ENCODE measurements at places on chromosomes 2 and 18.

DNA sequence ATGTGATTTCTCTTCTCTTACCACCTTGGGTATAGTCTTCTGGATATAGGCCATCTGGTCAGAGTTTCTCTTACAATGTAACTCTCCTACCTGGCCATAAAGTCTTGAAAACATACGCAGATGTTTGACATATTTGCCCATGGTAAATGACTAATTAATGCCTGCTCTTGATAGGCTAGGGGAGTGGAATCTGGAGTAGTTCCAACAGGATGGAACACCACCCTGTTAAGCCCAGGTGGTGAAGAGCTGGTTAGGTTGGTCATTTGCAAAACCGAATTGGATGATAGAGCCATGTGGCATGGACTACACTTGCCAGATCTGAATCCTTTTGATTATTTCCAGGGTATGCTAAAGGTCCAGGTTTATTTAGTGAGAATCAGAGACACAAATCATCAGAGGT is 36.5 kb downstream of the HADHB start:
- no peak for DNase-seq

DNA sequence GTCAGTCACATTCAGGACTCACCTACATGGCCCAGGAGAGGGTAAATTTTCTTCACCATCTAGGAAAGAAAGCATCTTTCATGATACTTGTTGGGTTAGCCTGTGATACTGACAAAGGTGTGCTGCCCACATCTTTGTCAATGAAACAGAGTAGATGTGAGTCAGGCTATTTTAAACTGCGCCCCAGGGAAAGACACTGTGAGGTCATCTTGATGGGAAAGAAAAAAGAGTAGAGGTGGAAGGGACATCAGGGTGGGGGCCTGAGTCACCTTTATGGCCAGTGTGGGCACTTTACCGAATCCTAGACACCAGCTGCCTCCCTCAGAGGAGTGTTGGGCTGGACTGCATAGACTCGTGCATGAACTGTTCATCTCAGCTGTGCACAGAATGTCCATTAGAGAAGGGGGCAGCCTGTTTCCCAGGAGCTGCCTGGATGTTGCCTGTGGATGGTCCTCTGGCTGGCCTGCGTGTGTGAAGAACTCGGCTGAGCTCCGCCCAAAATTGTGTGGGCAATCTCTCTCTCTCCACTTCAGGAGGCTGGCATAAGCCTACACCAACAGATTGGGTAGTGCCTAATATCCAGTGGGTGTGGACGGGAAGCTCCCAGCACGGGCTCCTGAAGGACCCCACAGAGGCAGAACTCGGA is 278.7 kb upstream of the PXDN start:
- no peak for DNase-seq

GRCh38 chr2:132978840-132979239 is 308.8 kb upstream of the LYPD1 start:
- no peak for DNase-seq

DNA sequence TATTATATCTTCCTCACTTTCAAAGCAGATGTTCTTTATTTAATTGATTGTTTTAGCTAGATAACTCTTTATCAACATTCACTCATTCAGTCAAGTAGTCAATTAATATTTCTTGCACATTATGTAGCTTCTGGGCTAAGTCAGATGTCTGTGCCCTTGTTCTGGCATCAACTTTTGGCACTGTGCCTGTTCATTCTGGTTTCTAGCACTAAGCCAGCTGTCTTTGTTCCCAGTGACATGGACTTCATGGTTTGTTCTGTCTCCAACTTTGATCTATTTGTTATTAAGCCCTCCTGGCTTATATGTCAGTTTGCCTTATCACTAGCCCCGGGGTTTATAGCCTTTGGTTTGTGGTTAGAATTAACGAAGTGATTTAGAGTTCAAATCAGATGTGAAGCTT is 247.9 kb upstream of the SYT4 start:
- peak; percentile 73 for DNase-seq

DNA sequence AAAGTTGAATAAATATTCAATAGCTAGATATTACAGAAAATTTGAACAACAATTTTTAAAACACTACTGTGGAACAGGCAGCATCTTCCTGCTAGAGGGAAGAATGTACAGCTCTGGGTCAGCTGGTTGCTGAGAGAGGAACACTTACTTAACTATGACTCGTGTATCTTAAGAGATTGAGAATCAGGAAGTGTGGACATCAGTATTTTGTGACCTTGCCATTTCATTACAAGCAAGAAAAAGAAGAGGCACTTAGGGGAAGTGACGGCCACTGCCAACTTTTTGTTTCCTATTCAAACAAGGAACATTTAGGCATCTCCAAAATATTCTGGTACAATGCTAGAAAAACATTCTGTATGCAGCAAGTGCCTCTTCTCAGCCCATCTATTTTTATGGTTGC is 45.9 kb downstream of the ITPRID2 start:
- DNase-seq: no peak

DNA sequence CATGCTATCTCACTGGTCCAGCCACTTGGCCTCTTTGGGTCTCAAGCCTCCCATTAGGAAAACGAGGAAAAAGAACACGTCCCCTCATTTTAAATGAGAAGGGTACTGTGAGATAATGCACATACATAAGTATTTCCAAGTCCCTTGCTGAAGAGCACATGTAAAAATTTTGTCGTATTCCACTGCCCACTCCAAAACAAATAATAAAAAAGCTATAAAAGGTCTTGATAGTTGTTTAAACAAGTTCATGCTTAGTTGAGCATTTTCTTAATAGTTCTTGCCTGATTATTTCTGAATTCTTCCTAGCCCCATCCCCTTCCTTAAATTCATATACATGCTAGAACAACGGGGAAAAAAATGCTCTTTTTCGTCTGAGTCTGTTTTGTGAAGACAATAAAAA is 110.2 kb upstream of the RNU4ATAC start:
- no peak for DNase-seq

- DNase-seq: no peak
These were observed 1.8 kb downstream of the GNLY start for GRCh38 chr2:85695691-85696668.

GRCh38 chr2:120546048-120546864 is 189.4 kb upstream of the GLI2 start:
- no peak for DNase-seq

DNA sequence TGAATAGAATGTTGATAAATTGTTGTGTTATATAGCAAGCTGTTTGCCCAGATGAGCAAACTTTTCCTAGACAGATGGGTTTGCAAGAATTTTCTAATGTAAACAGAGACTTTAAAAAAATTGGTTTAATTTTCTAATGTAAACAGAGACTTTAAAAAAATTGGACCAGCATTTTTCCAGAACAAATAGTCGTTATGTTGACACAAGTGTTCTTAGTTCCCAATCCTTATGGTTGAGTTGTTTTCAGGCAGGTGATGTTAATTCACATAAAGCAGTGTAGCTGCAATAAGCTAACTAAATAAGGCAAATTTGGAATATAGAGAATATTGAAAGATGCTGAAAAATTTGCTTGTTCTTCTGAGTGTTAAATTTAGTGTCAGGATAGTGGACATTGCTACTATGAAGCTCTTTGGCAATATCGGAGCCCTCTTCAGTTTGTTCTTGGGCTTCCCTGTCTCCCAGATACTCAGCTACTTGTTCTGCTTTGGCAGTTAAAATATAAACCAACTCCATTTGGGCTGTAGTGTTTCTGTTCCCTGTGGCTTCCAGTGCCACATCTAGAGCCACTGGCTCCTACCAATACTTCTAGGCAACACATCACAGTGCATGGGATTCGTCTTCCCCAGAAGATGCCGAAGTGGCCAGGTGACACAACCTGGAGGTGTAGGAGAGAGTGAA is 105.7 kb downstream of the DYNAP start:
- DNase-seq: no peak

- DNase-seq: no peak
These were observed 43.3 kb downstream of the NBAS start for GRCh38 chr2:15517793-15518192.

GRCh38 chr18:56028514-56028913 is 440.5 kb upstream of the TCF4 start:
- no peak for DNase-seq

- DNase-seq: no peak
These were observed 55.6 kb downstream of the MTCL1 start for GRCh38 chr18:8760984-8761383.

DNA sequence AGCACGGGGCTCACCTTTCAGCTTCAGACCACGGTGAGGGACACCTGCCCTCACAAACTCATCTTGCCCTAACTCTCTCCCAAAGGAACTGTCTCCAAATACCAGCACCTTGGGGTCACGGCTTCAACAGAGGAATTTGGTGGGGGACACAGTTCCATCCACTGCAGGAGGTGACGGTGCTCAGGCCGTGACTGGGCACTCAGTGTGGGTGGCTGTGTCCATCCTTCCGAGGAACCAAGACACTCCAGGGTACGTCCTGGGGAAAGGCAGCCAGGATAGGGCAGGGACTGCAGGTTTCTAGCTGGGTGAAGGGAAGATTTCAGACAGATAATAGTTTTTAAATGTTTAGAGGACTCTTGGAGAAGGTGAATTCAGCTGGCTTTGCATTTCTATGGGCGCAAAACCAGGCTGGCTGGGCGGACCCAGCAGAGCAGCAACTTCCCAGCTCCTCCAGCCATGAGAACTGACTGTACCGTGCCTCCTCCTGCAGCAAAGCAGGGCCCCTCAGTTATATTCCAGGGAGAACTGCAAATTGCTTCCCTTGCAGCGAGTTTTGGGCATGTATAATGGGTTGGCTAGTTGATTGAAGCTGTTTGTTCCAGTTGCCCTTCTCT is 23.9 kb upstream of the ALLC start:
- DNase-seq: no peak

DNA sequence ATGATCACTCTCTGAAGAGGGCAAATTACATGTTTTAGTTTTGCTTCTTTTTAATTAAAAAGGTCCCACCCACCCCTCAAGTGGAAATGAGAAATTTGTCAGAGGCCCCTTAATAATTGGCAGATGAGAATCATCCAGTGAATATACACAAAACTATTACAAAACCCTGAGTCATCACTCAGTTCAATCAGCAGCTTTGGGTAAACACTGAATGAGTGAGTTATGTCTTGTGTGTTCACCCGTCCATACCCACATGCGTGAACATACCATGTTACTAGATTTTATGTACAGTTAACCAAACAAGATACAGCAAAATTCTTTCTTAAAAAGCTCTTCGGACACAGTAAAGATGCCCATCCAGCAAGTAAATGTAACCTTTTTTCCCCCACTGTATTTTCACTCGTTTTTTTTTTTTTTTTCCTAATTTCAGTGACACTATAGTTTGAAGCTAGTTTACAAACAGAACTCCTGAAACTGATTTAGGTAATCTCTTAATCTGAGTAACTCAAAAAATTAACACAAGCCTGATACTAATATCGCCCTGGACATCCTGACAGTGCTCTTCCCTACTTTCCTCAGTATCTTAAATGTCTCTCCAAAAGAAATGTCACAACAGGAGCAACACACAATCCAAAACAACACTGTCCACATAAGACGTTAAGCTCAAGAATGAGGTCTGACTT is 1.4 kb downstream of the PSME4 start:
- DNase-seq: peak; percentile 48

- no peak for DNase-seq
These were observed 742.6 kb upstream of the HS6ST1 start for GRCh38 chr2:129061069-129061768.

DNA sequence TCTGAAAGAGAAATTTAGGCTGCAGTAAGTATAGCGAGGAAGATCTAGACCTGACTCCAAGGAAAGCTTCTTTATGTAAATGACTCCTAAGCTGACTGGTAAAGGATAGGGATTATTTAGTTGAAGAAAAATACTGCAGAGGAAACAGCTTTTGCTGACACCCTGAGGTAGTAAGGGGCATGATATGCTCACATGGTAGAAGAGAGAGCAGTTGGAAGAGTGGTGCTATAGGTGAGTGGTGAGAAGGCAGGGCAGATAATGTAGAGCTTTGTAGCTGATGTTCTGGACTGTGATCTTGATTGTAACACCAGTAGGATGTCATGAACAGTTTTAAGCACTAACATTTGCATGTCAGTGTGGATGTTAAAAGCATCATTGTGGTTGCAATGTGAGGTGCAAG is 639.1 kb upstream of the SLC39A10 start:
- DNase-seq: no peak

- no peak for DNase-seq
These were observed 87.8 kb downstream of the LYPD1 start for GRCh38 chr2:132581991-132582738.

DNA sequence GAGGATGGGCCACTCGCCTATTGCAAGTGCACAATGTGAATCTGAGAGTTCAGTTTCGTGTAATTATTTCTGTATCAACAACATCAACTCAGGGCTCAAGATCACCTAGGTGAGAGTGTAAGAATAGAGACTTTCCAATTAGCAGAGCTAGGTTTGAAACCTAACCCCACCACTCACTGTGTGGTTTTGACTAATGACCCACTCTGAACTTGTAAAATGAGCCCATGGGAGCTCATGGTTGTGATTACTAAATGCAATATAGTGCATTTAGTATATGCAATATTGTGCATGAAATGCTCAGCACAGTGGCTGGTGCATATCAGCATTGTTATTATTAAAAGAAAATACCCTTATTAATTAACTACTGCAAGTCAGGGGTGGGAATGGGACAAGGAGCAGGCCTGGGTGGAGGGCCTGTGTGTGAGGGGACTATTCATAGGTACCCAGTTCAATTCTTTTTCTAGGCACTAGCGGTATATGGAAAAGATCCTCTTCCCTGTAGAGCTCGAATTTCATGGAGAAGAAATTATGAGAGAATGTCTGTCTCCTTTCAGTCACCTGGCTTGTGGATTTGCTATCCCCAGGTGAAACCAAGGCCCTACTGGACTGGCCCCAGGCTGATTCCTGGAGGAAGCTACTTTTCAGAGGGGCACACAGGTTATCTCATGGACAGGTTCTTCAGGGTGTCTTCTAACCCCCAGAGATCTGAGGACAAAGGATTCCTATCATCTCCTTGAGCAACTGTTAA is 169.5 kb downstream of the GFPT1 start:
- no peak for DNase-seq

GRCh38 chr2:231339316-231339715 is 56.2 kb upstream of the B3GNT7 start:
- no peak for DNase-seq

All from NCI-H446 treated with DMSO at 0.1 percent for 48 hours (cell line).